Karpas-422 (cell line): ENCODE measurements at places on chromosomes 7 and 10.

DNA sequence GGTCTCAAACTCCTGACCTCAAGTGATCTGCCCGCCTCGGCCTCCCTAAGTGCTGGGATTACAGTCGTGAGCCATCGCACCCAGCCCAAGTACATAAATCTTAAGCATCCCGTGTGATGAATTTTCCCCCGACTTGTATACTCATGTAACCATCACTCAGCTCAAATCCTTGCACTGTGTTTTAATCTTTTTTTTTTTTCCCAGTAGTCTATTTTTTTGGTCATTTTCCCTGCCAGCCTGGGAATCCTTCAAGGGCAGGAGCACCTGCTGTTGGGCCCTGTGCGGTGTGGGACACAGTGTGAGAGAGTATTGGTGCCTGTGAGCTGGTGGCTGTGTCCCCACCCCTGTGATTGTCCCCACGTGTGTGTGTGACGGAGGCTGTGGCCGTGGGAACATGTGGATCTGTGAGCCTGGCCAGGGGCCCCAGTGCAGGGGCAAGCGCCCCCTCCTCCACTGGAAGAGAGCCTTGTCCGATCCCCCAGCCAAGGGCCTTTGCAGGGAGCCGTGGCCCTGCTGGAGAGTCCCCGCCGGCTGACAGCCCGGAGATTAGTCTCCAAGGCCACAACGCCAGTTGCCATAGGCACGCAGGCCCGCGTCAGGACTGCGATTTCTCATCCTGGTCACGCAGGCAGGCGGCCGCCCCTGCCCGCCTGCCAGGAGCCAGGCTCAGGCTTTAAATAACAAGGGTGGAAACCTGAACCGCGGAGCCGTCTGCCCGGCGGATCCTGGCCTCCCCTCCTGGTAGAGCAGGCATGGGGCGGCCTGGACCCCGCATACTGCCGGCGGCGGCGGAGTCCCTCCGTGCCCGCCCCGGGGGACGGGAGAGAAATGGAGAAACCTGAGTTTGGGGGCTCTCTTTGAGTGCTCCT lies 26.5 kb downstream of the GTF2IRD1 start:
- H3K4me3 ChIP-seq = no peak overlapping the region
- no peaks in the 10 kb centered on the region for H3K36me3 ChIP-seq
- H3K27me3 ChIP-seq = no peaks in the 10 kb centered on the region
- H3K27ac ChIP-seq = no peak overlapping the region
- no peaks in the 10 kb centered on the region for H3K4me1 ChIP-seq
- DNase-seq = no peak

DNA sequence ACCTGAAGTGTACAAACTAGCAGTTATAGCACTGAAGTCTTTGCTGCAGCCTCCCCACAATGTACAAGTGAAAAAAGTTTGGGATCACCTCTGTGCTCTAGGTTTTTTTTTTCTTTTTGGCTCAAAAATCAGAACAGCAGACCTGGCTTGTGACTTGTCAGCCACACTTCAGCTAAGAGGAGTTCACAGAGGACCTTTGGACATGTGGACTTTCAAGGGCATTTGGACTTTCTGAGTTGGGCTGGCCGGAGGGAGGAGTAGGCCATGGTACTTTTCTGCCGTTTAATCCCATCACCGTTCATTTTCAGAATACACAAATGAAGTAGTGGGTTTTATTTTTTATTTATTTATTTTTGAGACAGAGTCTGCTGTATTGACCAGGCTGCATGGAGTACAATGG lies 21.9 kb upstream of the ACSL5 start:
- no peaks in the 10 kb centered on the region for H3K36me3 ChIP-seq
- no peak overlapping the region for H3K27ac ChIP-seq
- H3K27me3 ChIP-seq = no peaks in the 10 kb centered on the region
- DNase-seq = no peak
- H3K4me1 ChIP-seq = peaks cover 11% of the 10 kb centered on the region

GRCh38 chr10:114761205-114762193 lies 60.1 kb upstream of the FHIP2A start:
- H3K27ac ChIP-seq = no peak overlapping the region
- no peak for DNase-seq
- no peaks in the 10 kb centered on the region for H3K36me3 ChIP-seq

GRCh38 chr7:47218378-47219176 lies 363.3 kb downstream of the TNS3 start:
- no peak overlapping the region for H3K27ac ChIP-seq
- H3K4me3 ChIP-seq = no peak overlapping the region
- H3K36me3 ChIP-seq = no peaks in the 10 kb centered on the region
- H3K27me3 ChIP-seq = no peaks in the 10 kb centered on the region

DNA sequence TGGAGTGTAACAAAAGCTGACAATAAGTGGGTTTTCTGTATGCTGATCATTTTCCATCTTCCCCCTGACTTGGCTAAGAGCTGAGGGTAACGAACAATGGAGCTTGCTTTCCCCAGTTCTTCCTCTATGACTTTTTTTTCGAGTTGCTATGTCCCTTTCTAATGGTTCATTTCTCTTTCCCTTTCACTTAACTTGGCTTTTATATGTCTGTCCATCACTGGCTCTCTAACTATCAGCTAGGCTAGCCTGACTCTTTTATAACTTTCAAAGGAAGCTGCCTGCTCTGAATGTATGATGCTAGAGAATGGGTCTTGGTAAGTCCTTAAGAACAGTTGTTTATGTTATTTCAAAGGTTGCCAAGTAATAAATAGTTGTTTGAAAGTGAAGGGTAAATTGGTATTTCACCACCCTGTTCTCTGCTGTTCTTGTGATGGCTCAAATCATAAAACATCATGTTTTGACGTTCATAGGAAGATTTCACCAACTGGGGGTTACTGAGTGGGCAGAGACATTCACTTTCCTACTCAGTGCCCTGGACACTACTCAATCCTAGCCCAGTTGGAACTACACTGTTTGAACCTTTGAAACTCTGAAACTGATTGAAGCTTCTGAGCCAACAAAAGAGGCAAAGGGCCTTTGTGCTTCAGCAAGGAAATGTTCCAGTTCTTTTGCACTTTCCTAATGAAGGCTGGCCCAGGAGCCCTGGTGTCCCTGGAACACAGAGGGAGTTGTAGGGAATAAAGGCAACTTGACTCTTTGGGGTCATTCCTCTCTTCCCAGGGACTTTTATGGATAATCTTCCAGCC lies 85.4 kb upstream of the PHYHIPL start:
- H3K36me3 ChIP-seq = no peaks in the 10 kb centered on the region
- H3K4me1 ChIP-seq = no peaks in the 10 kb centered on the region
- DNase-seq = no peak
- H3K4me3 ChIP-seq = no peak overlapping the region

DNA sequence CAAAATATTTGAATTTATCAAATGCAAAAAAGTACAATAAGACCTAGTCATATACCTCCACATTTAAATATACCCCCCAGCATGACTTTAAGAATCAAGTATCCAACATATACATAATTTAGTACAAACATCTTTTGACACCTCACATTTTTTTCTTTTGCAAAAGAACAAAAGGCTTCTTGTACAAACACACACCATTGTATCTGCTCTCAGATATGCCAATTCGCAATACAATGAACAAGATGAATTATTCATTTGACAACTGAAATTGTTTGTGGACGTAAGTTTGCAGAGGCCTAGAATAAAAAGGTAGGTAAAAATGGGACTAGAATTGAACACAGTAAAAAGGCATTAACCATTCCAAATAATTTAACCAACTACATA lies 154.4 kb downstream of the CACNA2D1 start:
- DNase-seq = no peak
- H3K4me3 ChIP-seq = no peak overlapping the region
- no peaks in the 10 kb centered on the region for H3K36me3 ChIP-seq
- no peaks in the 10 kb centered on the region for H3K27me3 ChIP-seq
- H3K4me1 ChIP-seq = no peaks in the 10 kb centered on the region

GRCh38 chr10:62454687-62455397 lies 80.7 kb downstream of the ZNF365 start:
- H3K27ac ChIP-seq = no peak overlapping the region
- H3K4me1 ChIP-seq = no peaks in the 10 kb centered on the region
- no peaks in the 10 kb centered on the region for H3K36me3 ChIP-seq
- no peak overlapping the region for H3K4me3 ChIP-seq
- no peaks in the 10 kb centered on the region for H3K27me3 ChIP-seq

GRCh38 chr10:36177071-36177470 lies 535.0 kb upstream of the FZD8 start:
- H3K27me3 ChIP-seq = no peaks in the 10 kb centered on the region
- no peak overlapping the region for H3K4me3 ChIP-seq
- H3K27ac ChIP-seq = no peak overlapping the region
- H3K4me1 ChIP-seq = no peaks in the 10 kb centered on the region
- H3K36me3 ChIP-seq = no peaks in the 10 kb centered on the region
- DNase-seq = no peak

- H3K27me3 ChIP-seq = no peaks in the 10 kb centered on the region
- H3K36me3 ChIP-seq = no peaks in the 10 kb centered on the region
- no peak overlapping the region for H3K27ac ChIP-seq
- H3K4me3 ChIP-seq = no peak overlapping the region
- no peak for DNase-seq
Observed at GRCh38 chr10:108689891-108690290, 1233.4 kb downstream of the XPNPEP1 start.

GRCh38 chr10:68192113-68192512 lies 39.8 kb downstream of the ATOH7 start:
- no peak overlapping the region for H3K4me3 ChIP-seq
- H3K27ac ChIP-seq = no peak overlapping the region
- no peak for DNase-seq
- H3K27me3 ChIP-seq = no peaks in the 10 kb centered on the region
- no peaks in the 10 kb centered on the region for H3K36me3 ChIP-seq

GRCh38 chr7:94710256-94710655 lies 54.3 kb upstream of the SGCE start:
- no peak overlapping the region for H3K27ac ChIP-seq
- H3K4me1 ChIP-seq = no peaks in the 10 kb centered on the region
- no peak overlapping the region for H3K4me3 ChIP-seq
- H3K27me3 ChIP-seq = no peaks in the 10 kb centered on the region
- no peaks in the 10 kb centered on the region for H3K36me3 ChIP-seq

- no peak overlapping the region for H3K4me3 ChIP-seq
- H3K36me3 ChIP-seq = no peaks in the 10 kb centered on the region
- DNase-seq = no peak
- H3K27ac ChIP-seq = no peak overlapping the region
- H3K4me1 ChIP-seq = no peaks in the 10 kb centered on the region
Observed at GRCh38 chr10:52757773-52758172, 14.8 kb downstream of the MBL2 start.

DNA sequence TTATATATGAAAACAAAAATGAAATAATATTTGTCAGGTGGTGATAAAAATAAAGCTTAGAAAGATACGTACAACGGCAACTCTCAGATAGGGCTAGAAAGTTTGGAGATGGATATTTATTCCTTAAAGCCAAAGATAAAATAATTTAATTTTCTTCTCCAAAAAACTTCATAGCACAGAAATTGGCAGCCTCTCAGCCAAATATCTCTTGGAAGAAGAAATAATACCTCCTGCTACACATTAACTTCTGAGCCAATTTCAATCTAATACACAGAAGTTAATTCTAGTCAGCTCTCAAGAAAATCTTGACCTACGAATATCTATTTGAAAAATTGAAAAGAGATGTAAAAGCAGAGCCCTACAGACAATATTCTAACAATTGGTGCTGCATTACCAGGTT lies 122.4 kb downstream of the TES start:
- H3K4me1 ChIP-seq = no peaks in the 10 kb centered on the region
- no peak overlapping the region for H3K27ac ChIP-seq
- H3K27me3 ChIP-seq = 0 out of 2 replicates have a peak, but pooled peaks cover 3% of the 10 kb centered on the region

GRCh38 chr10:86168256-86168655 lies 198.3 kb downstream of the GRID1 start:
- H3K27ac ChIP-seq = no peak overlapping the region
- DNase-seq = no peak
- H3K27me3 ChIP-seq = no peaks in the 10 kb centered on the region
- H3K36me3 ChIP-seq = no peaks in the 10 kb centered on the region

GRCh38 chr10:126738001-126738400 lies 67.5 kb upstream of the C10orf90 start:
- H3K36me3 ChIP-seq = no peaks in the 10 kb centered on the region
- no peaks in the 10 kb centered on the region for H3K27me3 ChIP-seq
- no peak for DNase-seq
- no peak overlapping the region for H3K4me3 ChIP-seq
- no peaks in the 10 kb centered on the region for H3K4me1 ChIP-seq

- peaks cover 31% of the 10 kb centered on the region for H3K4me1 ChIP-seq
- no peak for DNase-seq
- H3K27me3 ChIP-seq = no peaks in the 10 kb centered on the region
- H3K36me3 ChIP-seq = no peaks in the 10 kb centered on the region
- H3K4me3 ChIP-seq = no peak within 1 kb of the TSS
Observed at GRCh38 chr10:95756041-95756761, at the start of gene ENTPD1. TSS of gene ENTPD1 (plus strand) at chr10:95756163. CDS start at chr10:95756240, 77 bp downstream.

- no peaks in the 10 kb centered on the region for H3K27me3 ChIP-seq
- no peak for DNase-seq
- H3K4me3 ChIP-seq = no peak overlapping the region
- no peaks in the 10 kb centered on the region for H3K4me1 ChIP-seq
- H3K36me3 ChIP-seq = no peaks in the 10 kb centered on the region
Observed at GRCh38 chr10:49738616-49739360, 23.3 kb downstream of the OGDHL start.

DNA sequence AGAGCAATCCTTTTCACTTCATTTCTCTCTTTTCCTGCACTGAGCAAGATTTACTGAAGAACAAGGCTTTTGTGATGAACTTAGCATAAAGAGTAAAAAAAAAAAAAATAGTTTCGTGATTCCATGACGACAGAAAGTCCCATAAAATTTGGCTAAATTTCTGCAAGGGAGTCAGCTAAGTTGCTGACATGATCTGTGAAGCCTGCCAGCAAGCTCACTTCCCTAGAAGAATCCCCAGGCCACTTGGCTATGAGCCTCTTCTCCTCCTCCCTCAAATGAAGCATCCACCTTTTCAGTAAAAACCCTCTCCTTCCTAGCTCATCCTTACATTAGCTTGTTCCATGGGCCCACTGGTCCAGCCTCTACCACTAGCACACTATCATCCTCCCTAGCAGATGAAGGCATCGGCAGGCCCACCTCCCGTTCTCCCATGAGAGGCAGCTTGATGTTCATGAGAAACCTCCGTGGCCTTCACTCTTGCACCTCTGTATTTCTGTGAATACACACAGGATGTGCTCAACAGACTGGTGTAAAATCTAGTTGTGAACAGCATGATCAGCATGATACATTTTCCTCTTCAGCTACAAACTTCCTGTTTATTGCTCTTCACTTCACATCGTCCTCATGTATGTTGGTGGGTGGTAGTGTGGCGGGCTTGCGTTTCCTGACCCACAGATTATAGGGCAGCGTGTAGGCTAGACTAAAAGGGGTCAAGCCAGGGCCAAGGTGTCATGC lies 30.9 kb downstream of the GIMAP8 start:
- no peak overlapping the region for H3K27ac ChIP-seq
- no peaks in the 10 kb centered on the region for H3K4me1 ChIP-seq
- no peak for DNase-seq
